ENCODE measurements at places on chromosomes 2 and 18.

- DNase-seq = peak; percentile 33
Measured at GRCh38 chr2:140863713-140864112, 1267.1 kb downstream of the LRP1B start.

- no peak for DNase-seq
Measured at GRCh38 chr18:75799449-75800330, 372.2 kb upstream of the SMIM21 start.

- no peak for DNase-seq
Measured at GRCh38 chr2:88967844-88968243, 276.4 kb downstream of the RPIA start.

GRCh38 chr2:176755537-176756135, 457.0 kb upstream of the HNRNPA3 start:
- no peak for DNase-seq

GRCh38 chr2:12928197-12928774, 211.6 kb downstream of the TRIB2 start:
- peak; percentile 52 for DNase-seq

DNA sequence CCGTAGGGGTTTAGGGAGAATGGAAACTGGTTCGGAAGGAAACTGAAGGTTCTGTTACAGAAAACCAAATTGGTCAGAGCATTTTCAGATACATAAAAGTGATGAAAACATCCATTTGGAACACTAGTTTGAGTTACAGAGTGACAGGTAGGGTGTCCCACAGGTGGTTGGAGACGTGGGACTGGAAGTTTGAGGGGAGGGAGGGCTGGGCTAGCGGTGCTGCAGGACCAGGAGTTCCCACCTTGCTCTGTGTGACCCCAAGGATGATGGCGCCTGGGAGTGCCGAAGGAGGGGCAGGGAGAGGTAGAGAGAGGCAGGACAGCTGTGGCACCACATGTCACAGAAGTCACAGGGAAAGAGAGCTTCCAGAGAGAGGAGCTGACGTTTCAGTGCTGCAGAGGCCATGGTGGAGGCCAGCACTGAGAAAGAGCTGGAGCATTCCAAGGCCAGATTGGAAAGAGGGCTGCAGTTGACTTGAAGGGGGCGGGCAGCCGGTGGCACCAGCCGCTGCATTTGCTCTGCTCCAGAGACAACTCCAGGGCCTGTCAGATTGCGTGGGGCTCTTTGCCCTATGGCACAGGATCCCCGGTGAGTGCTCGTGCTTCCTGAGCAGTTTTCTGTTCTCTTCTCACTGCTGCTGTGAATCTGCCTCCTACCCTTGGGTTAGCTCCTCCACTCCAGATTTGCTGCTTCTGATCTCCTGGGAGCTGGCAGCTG, 56.2 kb upstream of the FOSL2 start:
- no peak for DNase-seq

- DNase-seq = no peak
Measured at GRCh38 chr2:76378140-76378539, 667.4 kb upstream of the GCFC2 start.

DNA sequence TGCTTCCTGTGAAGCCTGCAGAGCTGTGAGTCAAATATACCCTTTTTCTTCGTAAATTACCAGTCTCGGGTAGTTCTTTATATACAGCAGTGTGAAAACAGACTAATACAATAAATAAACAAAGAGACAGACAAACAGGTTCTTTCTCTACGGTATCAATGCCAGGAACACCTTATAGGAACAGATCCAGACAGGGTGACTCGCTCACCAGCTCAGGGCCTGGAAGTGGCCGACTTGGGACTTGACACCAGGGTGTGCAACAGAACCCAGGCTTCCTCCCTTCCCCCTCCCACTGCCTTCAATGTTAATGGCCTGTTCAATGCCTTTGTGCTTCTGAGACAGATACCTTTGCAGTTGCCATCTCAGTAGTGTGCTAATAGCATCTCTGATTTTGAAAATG, 309.5 kb downstream of the ALK start:
- no peak for DNase-seq

DNA sequence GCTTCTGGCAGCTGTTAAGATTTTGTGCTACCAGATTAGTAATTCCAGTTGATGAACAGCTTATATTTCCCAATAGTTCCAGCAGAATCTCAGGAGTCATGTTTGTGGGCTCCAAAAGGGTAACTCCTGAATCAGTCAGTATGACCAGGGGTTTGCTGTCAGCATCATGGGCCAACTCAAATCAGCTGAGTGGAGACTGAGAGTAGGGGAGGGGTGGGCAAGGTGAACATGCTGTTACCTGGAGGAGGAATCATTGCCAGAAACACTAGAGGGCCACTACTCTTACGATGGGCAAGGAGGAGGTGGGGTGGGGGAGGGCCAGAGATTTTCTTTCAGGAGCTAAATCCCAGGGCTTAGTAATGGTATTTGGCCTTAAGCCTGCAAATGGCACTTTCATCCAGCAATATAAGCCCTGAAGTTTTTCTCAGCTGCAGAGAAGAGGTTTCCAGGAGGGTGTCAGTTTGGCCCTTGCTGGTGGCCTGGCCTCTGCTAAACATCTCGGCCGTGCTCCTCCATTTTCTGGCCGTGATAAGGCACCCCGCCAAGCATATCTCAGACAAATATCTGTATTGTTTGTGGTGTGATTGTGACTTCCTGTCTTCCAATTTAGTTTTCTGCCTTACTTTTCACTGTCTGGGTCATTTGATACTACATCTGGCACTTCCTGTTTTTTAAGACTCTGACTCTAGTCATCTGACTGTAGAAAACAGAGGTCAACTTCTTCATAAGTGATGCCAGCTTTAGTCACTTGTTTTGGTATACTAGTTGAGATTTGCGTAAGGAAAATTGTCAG, 120.5 kb upstream of the CXCR4 start:
- DNase-seq = no peak
